ENCODE measurements at places on chromosomes 16 and 17.

DNA sequence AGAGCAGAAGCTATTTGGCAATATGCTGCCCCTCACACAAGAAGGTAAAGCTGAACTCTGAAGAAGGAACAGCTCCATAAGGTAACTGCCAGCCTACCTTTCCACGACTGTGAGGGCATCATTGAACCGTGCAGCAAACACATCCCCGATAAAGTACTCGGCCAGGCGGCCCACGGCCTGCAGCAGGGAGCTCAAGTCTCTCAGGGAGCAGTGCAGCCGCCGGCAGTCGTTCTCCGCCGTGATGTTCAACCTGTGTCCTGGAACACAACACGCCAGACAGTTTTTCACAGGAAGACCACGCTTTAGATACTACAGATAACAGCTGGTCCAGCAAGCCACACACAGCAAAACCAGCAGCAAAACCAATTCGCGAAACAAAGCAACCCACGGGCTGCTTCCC is 62.1 kb upstream of the GSG1L start:
- DNase-seq: no peak

GRCh38 chr16:31487071-31487719 is 4.3 kb downstream of the SLC5A2 start:
- no peak for DNase-seq

GRCh38 chr16:12159028-12159427 is 182.5 kb downstream of the SNX29 start:
- DNase-seq: no peak

GRCh38 chr17:55420776-55421178 is 858 bp downstream of the MMD start:
- DNase-seq: no peak

DNA sequence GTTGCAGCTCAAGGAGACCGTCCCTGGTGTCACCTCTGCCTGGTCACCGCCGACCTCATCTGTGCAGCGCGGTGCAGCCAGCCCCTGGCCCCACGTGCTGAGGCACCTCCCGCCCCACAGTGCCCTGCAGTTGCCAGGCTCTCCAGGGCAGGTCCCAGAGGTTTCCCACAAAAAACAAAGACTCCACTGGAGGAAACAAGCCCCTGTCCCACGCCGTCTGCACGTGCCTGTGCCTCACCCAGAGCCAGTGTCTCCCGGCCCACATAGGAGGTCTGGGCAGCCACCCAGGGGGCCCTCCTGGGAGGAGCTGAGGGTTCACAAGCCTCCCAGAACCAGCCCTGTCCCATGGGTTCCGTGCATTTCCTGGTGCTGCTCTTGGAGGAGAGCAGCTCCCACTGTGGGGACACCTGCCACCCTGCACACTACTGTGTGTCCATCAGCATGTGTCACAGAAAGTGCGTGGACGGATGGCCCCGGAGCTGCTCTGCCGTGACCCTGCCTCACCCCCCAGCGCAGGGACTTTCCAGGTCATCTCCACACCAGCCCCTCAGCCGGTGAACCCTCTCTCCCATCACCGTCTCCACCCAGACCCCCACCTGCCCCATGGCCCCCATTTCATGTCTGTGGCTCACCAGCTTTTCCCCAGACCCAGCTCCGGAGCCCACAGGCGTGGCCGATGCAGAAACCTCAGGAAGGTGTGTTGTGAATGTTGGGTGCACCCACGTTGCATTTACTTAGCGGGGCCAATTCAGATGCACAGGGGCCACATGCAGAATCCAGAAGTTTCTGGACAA is 17.0 kb upstream of the CDH15 start:
- DNase-seq: no peak

DNA sequence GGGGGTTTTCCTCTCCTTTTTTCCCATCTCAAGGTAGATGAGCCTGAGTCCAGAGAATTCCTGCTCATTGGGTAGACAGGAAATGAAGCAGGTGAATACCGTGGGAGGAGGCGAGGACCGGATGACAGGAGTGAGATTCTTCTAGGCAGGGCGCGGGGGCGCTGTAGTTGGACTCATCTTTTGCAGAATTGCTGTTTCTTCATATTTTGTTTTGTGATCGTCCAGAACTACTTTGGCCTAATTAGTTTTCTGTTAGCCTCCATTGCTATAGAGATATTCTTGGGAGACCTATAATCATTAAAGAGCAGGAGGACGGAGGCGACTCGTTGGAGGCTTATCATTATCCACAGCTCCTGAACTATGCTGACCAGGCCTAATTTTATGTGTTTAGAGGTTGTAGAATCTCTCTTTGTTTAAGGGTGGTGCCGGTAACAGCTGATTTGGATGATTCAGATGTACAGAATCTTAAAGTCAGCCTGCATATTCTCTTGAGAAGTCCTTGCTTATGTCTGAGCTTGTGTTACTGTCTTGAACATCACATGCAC is 650 bp downstream of the ATP6V0A1 start:
- DNase-seq: no peak

DNA sequence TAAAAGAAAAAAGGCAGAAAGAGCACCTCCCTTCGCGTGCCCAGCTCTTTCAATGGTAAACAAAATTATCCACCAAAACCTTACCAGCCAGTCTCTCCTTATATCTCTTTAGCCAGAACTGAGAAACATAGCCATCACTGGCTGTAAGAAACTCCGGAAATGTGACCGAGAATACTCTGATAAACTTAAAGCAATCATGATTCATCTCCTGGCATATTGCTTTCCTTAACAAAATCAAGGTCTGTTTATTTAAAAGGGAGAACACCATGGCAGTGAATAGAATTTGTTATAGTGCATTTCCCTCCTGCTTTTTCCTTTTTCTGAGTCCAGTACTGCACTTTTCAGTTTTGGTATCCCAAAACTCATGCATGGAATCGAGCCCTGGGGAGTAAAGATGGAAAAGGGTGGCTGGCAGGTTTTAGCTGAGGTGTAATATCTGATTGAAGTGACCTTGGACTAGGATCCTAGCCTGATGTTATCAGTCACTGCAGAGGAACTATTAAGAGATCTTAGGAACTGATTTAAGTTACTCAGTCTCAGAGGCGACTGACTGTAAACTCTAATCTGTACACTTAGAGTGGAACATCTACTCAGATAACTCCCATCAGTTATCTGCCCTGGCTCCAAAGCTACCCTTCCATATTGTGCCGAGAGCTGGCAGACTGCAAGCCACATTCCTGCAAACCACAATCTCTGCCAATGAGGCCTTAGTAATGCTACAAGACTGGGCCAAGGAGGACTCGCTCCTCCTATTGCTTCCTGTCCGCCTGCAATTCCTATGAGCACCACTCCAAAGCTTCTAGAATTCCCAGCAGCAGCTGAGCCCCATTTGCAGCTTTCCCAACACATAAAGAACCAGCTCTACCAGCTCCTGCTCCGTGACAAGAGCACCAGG is 7.4 kb upstream of the COX10 start:
- no peak for DNase-seq

- peak; percentile 15 for DNase-seq
Measured at GRCh38 chr17:36864827-36865430, 72.3 kb upstream of the LHX1 start.

DNA sequence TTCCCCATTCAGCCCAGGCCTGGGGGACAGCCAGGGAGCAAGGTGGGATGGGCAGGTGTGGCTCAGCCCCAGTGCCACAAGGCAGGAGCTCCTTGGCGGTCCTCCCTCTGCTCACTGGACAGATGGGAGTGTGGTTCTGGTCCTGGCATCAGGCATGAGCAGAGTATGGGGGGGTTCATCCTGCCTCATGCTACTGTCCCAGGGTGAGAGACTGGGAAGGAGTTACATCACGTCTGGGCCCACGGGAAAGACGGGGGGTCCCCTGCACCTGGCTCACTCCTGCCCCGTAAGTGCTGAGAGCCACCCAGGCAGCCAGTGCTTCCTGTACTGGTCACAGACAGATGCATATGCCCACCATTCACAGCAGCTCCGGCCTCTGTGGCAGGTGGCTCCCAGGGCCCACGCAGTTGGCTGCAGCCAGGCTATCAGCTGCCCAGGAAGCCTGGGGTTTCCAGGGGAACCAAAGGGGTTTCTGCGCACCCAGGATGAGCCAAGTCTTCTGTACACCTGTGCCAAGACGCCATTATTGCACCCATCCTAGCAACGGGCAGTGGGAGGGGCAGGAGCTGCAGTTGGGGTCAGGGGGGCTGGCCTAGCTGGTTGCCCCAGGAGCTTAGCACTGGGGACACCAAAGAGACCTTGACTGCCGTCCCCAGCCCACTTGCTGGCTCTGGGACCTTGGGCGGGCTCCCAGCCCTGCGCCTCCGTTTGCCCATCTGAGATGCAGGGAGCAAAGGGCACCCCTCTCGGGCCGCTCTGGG is 1.9 kb downstream of the BAIAP3 start:
- DNase-seq: no peak

GRCh38 chr17:46869296-46869695 is 17.9 kb downstream of the WNT9B start:
- no peak for DNase-seq

DNA sequence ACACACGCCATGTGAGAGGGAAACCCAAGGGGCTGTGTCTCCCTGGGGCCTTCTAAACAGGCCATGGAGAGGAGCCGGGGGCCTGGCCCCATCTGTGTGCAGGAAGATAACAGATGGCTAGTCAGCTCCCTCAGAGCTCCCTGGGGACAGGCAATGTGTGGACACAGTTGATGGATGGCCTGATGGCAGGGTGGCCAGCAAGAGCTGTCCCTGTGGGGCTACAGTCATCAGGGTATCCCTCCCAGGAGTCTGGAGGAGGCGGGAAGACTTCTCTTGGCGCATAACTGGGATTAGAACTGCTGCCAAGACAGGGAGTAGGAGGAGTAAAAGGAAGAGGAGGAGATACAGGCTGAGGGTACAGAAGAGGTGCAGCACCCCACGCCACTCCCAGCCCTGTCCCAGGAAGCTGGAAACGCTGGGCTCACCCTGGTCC is 17.3 kb downstream of the MYO18A start:
- no peak for DNase-seq

DNA sequence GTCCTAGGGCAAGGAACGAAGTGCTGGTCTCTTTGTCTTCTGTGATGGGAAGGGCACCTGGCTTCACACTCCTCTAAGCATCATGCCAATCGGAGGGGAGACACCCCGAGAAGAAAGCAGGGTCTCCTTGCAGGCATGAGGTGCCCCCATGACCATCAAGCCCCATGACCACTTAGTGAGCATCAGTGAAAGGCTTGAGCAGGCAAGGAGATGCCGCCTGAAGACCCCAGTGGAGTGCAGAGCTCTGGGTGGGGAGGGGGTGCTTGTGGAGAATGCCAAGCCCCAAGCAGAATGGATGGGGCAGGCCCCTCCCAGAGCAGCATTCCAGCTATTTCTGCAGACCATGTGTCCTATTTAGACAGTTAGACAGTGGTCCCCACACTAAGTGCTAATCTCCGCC is 232.7 kb upstream of the TNRC6C start:
- DNase-seq: no peak

DNA sequence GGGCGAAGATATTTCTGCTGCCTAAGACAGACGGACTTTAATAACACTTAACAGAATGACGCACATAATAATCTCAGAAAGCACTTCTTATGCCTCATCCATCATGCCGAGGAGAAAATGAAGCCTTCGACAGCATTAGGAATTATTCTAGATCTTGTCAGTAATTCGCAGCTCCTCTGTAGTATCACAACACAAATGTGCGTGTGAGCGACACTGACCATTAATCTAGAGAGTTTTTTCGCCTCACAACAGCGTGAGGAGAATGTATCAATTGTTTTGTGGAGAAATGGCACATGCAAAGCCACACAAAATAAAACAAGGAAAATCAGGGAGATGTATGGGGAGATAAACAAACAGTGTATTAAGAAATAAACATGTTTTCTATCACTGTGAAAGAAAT is 410.2 kb upstream of the PSMD7 start:
- no peak for DNase-seq

GRCh38 chr16:64292953-64293352 is 828.9 kb downstream of the CDH11 start:
- DNase-seq: no peak

- no peak for DNase-seq
Measured at GRCh38 chr16:85550422-85550864, 62.7 kb upstream of the GSE1 start.

GRCh38 chr16:21233521-21234150 is at the start of gene ANKS4B:
Gene ANKS4B, plus strand, starts transcription at chr16:21233699. Its CDS starts 39 bp downstream, at chr16:21233738.
- DNase-seq: no peak

- DNase-seq: no peak
Measured at GRCh38 chr16:4913774-4914525, 23.0 kb downstream of the PPL start.

- DNase-seq: no peak
Measured at GRCh38 chr17:57614742-57615141, 130.4 kb downstream of the CCDC182 start.

DNA sequence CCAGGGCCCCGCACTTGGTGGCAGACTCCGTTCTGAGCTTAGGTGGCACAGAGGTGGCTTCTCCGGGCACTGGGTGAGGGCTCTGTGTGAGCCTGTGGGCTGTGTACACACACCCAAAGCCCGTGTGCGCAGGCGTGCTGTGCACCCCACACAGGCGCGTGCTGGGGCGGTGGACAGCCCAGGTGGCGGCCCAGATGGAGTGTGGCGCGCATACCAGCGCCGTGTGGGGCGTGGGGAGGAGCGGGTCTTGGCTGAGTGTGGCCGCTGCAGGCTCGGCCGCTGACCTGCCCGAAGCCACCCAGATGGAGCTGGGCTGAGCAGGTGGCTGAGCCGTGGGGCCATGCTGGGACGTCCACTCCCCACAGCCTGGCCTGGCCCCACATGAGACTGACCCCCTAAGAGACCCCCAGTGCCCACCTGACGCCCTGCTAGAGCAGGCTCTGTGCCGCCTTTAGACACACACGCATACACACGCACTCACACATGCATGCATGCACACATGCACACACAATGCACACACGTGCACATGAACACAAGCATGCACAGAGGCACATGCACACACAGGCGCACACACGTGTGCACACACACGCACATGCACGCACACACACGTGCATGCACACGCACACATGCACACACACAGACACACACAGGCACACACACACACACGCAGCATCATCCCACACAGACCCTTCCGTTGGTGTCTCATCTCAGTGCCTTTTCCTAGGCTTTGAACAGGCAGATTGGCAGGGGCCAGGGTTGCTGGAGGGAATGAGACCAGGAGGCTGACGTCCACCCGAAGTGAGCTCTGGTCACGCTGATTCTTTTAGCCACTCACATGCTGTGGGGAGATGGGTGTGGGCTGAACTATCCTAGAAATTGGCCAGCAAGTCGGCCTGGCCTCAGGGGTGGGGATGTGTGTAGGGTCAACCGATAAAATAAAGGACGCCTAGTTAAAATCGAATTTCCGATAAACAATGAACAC is 2.1 kb downstream of the PRR35 start:
- DNase-seq: no peak

GRCh38 chr16:11354407-11354732 is 9.1 kb downstream of the RMI2 start:
- no peak for DNase-seq

- DNase-seq: no peak
Measured at GRCh38 chr16:88759245-88759975, 25.6 kb downstream of the PIEZO1 start.

DNA sequence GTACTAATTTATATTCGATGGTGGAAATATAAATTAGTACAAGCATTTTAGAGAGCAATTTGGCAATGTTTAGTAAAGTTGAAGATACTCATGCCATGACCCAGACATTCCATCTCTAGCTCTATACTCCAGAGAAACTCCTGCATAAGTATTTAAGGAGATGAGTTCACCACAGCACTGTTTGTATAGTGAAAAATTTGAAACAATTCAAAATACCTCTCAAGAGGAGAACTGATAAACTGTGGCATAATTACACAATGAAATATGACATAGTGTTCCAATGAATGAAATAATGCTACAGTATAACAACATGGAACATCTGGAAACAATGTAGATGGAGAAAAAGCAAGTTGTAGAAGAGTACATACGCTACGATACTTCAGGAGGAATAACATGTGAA is 48.6 kb upstream of the IRX3 start:
- DNase-seq: no peak

- no peak for DNase-seq
Measured at GRCh38 chr17:59223813-59224212, 3.5 kb downstream of the GDPD1 start.

Data from NT2/D1 (cell line).